ENCODE measurements at places on chromosomes 5 and 9.
A peak's percentile ranks its signal among the peaks of the same experiment; 100 is the strongest.

DNA sequence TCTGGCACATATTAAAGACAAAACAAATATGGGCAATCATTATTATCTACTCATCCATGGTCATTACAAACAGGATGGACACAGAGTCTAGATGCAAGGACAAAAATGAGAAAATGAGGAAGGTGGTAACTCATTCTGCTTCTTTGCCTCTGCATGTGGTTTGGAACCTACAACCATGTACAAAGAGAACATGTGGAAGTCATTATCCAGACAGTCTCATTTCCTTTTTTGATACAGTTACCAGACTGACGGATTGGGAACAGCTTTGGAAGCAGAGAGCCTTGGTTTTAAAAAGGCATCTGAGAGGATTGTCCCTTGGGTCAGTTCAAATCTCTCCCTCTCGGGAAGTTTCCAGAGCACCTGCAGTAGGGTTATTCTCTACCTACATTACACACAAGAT lies 433.4 kb upstream of the TNC start:
- peak; percentile 18 for DNase-seq

DNA sequence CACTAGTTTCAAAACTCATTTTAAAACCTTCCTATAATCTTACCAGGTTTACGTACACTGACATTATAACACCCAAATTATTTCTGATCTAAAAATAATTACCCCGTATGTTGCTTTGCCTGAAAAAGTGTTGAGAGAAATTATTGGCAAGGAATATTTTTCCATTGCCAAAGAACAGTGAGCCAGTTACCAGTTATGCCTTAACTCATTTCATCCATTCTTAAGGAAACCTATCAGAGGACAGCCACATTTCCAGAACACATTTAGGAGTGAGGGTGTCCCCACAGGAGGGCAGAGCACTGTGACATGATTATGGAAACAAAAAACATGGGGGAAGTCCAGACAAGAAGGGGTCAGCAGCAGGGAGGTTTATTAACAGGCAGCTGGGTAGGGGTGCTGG lies 52.2 kb downstream of the GABBR2 start:
- no peak for DNase-seq

- no peak for DNase-seq
Measured at GRCh38 chr5:77896338-77896737, 120.2 kb upstream of the TBCA start.

GRCh38 chr5:58046371-58046770 lies 413.5 kb downstream of the PLK2 start:
- DNase-seq = no peak

DNA sequence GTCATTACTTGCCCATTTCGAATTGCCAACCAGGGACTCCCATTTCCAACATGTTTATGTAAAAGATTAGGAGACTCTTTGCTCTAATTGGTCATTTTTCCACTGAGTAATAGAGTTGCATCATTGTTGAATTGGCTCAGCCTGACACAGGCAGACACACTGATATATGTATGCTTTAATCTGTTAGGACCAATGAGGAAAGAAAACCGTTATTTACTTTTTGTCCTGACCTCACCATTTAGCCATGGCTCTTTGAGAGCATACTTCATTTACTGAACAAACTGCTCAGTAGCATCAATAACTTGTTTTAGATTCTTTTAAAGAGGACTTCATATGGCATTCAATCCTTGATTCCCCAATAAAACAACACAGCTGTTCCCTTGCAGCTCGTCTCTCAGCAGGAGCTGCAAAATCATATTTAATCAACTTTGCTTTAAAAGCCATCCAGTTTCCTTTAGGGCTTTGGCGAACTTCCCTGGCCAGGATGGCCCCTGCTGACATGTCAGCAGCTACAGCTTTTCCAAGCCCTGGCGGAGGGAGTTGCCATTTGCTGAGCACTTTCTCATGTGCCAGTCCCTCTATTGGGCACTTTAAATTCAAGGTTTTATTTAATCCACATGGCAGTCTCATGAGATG lies 251.5 kb upstream of the TNC start:
- DNase-seq = peak; percentile 58

DNA sequence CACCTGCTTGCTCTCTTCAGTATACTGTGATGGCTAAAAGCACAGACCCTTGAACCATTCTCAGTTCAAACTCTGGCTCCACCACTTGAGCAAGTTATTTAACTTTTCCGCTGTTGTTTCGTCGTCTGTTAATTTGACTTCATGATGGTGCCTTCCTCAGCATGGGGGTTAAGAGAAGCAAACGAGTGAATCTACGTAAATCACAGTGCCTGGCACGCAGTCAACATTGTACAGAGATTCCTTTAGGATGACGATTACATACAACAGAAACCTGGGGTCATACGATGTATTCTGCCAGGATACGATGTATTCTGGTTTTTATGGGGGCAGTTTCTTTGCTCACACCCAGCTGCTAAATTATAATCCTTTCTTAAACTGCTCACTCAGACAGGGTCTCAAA lies 515.6 kb downstream of the CCDC171 start:
- no peak for DNase-seq

- peak; percentile 71 for DNase-seq
Measured at GRCh38 chr5:37810311-37810710, 29.5 kb downstream of the GDNF start.

DNA sequence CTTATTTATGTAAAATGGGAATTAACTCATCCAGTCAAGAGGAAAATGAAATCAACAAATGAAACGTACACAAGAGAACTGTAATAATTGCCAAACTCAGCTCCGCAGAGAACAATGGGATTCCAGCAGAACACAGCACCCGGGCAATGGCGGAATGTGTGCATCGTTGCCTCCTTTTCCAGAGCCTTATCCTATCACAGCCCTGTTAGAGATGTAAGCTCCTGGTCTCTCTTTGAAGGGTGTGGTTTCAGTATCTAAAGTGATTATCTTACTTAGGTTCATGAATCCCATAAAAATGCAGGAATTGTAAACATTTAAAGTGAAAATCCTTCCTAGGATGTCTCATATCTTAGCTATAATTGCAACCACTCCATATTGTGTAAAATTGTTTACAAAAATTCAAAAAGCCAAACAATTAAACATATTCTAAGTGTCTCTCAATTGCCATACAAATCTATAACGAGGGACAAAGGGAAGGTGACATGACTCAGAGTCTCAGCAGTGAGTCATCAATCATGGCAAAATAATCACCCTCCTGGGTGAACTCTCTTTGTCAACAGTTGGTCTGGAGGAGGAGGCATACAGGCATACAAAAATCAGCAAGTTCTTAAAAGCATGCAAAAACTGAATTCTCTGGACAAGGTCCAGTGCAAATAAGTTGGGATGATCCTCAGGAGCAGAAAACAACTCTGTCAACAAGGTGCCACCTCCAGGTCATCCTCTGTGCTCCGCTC lies 22.6 kb downstream of the SEMA5A start:
- DNase-seq = no peak

DNA sequence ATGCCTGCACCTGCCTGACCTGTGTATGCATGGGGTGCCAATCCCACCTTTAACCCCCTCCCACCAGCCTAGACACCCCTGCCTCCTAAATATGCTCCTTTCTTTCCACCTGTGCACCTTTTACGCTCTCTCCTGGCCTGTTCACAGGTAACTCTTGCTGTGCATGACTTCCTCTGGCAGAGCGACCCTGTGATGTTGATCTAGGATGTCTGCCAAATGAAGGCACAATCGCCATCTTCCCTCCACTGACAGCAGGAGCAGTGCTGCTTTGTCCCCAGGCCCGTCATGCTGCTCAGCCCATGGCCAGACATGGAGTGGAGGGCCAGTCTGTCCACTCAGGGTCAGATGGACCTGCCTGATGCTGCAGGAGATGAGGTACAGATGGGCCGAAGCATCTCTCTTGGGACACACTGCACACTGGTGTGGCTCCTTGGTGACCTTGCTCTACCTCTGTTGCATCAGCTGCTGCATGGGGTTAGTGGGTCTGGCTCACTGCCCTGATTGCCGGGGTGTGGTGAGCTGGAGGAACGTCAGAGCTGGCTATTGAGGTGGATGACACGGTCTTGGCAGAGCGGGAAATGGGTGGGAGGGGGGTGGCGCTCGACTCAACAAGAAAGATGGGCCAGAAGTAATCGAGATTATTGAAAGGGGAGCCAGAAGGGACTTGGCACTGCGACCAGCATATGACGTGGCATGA lies 101.7 kb upstream of the PITX1 start:
- DNase-seq = no peak

DNA sequence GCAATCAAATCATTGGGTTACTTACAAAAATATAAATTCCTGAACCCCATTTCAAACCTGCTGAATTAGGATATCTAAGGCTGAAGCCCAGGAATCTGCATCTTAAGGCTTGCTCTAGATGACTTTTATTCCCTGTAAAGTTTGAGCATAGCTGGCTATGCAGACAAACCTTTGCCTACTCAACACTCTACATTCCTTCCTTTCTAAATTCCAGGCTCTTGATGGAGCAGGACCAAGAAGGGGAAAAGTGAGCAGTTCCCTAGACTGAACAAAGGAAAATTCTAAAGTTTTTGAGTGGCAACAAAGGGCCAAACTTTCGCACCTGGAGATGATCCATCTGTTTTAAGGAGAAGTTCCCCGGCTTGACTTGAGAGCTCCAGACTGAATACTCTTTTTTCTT lies 9.8 kb upstream of the ADRA1B start:
- DNase-seq = no peak

DNA sequence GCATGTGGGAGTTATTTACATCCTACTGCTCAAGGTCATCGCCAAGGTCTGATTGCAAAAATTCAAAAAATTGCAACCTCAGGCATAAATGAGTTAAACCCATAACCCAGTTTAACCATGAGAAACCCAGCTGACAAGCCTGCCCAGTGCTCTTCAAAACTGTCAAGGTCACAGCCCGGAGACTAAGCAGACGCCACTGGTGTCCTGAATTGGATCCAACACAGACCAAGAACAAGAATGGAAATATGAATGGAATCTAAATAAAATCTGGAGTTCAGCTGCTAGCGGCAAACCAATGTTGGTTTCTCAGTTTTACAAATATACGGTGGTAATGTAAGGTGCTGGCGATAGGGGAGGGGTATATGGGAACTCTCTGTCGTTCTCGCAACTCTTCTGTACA lies 201.5 kb upstream of the MVB12B start:
- DNase-seq = no peak

GRCh38 chr9:36665921-36666431 lies 93.3 kb downstream of the MELK start:
- no peak for DNase-seq

DNA sequence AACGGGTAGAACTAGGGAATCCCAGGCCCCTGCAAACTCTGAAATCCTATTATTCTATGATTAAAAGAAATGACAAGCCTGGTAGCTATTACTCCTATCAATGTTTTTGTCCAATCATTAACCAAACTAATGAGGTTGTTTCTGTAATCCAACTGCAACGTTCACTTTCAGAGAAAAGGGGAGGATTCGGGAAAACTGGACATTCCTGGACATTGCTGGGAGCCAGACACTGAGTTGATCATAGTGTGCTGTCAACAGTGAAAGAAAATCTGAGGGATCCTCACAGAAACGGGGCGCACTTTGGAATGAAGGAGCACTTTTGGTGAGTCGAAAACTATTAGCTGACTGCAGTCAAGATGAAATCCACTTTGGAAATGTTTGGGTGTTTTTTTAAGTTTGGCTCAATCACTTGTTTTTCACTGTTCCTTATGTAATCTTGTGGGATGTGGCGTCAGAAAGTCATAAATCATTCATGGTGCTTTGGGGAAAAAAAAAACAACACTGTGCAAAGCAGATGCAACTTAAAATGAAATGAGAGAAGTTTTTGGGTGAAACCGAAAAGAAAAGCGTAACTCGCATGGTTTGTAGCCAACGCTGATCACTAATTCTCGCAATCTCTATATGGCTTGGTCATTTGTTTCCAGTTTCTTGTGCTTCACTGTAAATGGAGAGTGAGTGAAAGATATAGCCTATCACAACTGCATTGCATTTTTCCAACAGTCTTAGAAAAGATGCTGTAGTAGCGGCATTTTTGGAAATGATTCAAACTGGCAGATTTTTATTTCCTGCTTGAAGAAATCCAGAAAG lies 51.2 kb upstream of the ADRA1B start:
- no peak for DNase-seq

DNA sequence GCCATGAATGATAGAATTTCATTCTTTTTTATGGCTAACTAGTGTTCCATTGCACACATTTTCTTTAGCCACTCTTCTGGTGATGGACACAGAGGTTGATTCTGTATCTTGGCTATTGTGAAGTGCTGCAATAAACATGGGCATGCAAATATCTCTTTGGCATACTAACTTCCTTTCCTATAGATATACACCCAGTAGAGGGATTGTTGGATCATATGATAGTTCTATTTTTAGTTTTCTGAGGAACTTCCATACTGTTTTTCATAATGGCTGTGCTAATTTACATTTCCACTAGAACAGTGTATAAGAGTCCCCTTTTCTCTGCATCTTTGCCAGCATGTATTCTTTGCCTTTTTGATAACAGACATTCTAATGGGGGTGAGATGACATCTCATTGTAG lies 50.4 kb upstream of the CDK5RAP2 start:
- no peak for DNase-seq

DNA sequence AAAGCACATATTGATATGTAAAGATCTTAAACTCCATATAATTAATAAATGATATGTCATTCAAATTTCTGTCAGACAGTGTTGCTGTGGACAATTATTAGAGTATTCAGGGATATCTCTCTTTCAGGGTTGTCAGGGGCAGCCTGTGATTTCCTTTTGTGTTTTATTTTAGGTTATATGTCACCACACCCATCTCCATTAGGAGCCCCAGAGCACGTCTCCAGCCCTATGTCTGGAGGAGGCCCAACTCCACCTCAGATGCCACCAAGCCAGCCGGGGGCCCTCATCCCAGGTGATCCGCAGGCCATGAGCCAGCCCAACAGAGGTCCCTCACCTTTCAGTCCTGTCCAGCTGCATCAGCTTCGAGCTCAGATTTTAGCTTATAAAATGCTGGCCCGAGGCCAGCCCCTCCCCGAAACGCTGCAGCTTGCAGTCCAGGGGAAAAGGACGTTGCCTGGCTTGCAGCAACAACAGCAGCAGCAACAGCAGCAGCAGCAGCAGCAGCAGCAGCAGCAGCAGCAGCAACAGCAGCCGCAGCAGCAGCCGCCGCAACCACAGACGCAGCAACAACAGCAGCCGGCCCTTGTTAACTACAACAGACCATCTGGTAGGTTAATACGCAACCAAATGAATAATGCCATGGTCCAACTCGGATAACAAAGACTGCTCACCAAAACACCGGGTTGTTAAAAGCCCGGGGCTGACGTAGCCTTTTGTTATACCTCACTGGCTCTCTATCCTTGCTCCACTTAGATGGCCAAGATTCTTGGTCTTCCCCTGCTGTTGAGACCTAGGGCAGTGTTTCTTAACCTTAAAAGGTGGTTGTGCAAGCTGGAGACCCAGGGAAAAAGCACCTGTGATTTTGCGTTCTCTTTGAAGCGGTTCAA lies 24.4 kb downstream of the SMARCA2 start:
- DNase-seq = no peak

DNA sequence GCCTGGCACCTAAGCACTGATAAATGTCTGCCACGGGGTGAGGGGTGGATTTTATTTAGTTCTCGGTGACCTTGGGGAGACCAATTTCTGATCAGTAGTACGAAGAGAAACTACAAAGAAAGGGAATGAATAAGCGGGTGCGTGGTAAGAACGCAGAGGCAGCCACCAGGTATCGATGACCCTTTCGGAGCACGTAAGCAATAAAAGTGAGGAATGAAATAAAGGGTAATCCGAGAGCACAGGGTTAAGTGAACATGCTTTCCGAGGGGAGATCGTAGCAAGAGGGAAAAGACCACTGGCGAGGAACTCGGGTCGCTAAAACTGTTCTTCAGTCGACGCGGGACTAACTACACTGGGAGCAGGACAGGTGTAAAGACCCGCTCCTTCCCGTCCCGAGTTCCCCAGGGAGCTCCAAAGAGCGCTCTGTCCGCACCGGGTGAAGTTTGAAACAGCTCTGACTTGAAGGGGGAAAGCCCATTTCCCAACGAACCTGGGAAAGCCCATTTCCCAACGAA lies 1.1 kb downstream of the ELOVL7 start:
- no peak for DNase-seq
